ENCODE measurements at places on chromosomes 1 and 21.

DNA sequence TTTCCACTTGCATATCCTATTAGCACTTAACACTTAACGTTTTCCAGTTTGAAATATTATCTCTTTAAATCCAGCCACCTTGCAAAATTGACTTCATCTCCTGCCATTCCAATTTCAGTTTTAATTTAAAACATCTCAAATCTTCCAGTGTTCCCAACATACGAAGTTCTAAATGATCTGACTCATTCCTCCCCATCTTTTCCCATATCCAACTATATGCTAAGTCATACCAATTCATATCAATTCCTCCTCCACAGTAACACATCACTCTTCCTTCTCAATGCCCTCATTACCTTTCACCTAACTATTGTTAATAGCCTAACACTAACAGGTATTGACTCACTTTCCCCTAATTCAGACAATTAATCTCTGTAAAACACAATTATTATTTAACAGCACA lies 2.8 kb downstream of the PSMA5 start:
- DNase-seq, result no peak

GRCh38 chr21:46461909-46462308 lies 3.2 kb downstream of the DIP2A start:
- DNase-seq, result no peak

- DNase-seq, result no peak
Measured at GRCh38 chr1:66533804-66534740, at the start of gene SGIP1. Gene SGIP1 (plus strand): TSS chr1:66534153. CDS start chr1:66534359, 206 bp downstream.

GRCh38 chr1:41492341-41492848 lies 7.9 kb upstream of the EDN2 start:
- peak; percentile 39 for DNase-seq

- DNase-seq, result no peak
Measured at GRCh38 chr1:173996995-173997394, 25.2 kb downstream of the RC3H1 start.

DNA sequence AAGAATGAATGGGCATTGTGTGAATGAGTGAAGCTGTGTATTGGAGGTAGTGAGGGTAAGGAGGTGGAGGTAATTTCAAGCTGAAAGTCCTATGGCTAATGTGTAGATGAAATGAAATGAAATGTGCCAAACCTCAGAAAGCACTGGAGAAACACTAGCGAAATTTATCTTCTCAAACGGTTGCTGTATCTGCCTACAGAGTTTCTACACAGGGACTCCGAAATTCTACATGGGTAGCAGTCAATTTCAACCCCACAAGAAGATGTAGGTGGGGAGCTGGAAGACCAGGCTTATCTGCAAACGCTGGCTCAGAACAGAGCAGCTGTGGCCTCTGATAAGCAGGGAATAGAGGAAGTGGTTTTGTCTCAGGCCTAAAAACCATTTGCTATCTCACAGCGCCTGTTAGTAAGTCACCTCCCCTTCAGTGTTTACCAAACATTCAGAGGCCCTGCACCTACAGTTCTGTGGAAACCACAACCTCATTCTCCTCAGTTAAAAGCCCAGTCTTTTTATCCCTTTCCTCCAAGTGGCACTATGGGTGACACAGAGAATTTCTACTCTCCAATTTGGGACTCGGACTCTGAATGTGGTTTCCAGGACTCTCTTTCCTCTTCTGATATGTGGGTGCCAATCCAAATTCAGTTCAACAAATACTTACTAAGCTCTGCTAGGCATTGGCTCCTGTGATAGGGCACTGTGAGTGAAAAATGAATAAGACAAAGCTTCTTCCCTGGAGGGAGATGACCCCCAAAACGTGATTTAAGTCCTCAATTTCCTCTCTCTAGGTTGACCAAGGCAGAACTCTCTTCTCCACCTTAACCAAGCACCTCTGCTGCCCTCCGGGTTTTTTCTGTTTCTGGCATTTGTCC lies 17.2 kb upstream of the SLAMF6 start:
- DNase-seq, result no peak

DNA sequence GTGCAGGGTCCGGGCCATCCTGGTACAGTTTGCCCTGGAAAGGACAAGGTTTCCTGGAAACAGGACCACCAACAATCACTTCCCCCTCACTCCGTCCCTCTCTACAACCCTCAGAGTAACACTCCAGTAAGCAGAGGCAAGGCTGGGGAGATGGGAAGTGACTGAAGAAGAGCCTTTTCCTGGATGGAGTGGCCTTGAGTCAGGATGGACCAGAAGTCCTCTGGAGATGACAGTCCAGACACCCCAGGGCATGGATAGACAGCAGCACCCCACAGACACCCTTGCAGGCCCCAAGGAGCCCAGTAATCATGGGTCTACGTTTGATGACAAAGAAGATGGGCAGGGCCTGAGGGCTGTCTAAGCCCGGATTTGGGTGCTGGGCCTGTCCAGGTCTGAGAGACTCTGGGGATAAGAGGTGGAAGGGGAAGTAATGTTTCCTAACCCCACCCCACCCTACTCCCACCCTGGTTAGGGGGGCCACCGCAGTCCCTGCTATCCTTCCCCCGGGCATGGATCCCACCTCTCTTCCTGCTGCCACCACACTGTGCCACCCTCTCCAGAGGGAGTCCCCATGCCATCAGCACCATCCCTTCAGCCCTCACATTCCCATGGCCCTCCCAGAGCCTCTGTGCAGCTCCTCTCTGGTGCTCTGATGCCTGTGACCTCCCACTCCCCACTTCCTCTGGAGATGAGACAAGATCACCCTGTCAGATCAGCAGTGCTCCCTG lies 7.2 kb upstream of the S100A8 start:
- no peak for DNase-seq

GRCh38 chr1:31297277-31298247 lies 730 bp downstream of the ZCCHC17 start:
- DNase-seq, result no peak

DNA sequence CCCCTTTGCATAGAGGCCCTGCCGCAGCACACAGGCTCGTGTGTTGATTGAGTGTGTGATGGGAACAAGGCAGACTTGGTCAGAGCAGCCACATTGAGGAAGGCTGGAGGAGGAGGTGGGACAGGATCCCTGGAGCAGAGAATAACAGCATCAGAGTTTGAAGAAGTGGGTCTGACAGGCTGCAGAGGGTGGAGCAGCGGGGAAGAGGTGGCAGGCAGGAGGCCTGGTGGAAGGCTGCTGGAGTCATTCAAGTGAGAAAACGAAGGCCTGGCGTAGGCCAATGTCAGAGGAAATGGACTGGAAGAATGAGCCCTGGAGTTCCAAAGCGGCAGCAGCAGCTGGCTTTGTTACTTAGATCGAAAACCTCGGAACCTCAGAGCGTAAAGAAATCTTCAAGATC lies 115.0 kb upstream of the GRIK3 start:
- DNase-seq, result no peak

- DNase-seq, result no peak
Measured at GRCh38 chr1:229984310-229984991, 82.6 kb upstream of the GALNT2 start.

- no peak for DNase-seq
Measured at GRCh38 chr1:17097787-17098186, 21.5 kb downstream of the PADI2 start.

DNA sequence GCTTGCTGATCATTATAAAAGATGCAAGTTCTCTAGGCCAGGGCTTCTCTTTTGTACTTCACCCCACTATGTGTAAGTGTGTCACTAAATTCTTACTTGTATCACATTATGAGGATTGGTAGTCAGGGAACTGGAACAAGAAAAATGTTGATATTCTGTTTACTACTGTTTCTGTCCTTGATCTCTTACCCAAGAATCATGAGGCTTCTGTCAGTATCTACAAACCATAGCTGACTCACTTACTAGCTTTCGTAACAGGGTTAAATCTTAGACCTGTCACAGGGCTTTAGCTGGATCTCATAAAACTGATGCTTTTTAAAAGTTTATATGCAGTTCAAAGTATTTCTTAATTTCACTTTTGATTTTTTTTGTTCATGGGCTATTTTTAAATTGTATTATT lies 681.2 kb downstream of the PLPP3 start:
- no peak for DNase-seq

GRCh38 chr1:40414331-40414730 lies 35.9 kb upstream of the ZFP69B start:
- DNase-seq, result no peak
